ENCODE measurements at places on chromosomes 6 and 20.

- DNase-seq: no peak
These were observed 59.2 kb downstream of the TOX2 start for GRCh38 chr20:43973671-43974450.

DNA sequence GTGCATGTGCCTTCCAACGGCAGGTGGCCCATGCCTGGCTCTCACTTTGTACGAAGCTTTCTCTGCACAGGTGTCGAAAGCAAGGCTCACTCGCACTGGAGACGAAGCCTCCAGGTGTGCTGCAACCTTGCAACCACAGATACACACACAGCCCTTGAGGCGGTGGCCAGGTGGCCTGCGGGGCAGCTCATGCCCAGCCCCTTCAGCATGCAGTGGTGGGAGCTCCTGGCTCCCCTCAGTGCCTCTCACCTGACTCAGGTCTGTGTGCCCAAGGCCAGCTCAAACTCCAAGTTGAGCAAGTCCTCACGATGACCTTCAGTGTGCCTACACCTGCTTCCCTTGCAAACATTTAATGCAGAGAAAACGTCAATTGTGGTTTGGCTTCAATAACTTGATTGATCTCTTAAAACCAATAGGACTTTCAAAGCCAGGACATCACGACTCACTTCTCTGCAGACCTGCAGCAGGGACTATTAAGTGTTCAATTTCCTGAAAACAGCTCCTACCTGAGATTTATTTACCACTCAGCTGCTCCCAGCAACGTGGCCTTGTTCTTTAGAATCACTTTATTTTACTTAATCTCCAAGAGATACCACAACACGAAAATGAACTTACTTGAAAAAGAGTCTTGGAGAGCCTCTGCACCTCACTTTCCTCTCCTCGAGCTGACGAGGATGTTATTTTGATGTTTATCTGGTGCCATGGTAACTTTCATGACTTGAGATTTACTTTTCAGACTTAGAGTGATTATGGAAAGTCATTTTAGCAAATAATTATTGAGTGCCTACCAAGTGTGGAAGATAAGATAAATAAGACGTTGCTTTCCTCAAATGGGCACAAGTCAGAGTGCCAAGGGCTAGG is 86.3 kb downstream of the SLC22A23 start:
- no peak for DNase-seq

- no peak for DNase-seq
These were observed 37.5 kb downstream of the SRC start for GRCh38 chr20:37383229-37383989.

DNA sequence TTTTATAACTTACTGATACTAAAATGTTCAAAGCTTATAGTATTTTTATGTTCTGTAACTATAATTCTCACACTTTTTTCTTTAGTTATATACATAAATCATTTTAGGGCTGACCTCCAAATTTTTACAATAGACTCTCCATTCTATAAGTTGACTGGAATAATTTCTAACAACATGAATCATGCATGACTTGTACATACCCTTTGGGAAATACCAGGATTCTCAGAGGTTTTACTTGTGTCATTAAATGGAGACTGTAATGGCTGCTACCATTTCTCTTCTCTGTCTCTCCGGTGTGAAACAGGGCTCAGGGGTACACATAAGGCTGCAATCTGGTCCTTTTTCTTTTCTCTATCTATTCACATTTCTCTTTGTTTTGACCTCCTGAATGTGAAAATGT is 222.2 kb upstream of the FLRT3 start:
- DNase-seq: no peak

DNA sequence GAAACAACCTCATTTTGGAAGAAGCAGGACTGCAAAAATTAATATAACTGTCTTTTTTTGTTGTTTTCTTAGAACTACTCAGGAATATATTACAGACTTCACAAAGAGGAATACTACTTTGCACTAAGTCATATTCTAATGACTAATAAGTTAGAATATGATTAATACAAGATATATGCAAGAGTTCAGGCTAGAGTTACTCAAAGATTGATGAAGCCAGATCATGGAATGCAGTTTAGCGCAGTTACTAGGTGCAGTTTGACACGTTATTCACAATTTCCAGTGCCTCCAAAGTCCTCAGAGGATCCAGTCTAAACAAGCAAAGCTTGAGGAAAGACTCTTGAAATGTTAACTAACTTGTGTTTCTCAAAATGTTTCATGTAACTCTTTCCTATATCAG is 1.2 kb upstream of the MYCT1 start:
- no peak for DNase-seq

GRCh38 chr6:136282906-136283305 is 6.7 kb downstream of the BCLAF1 start:
- no peak for DNase-seq

- DNase-seq: no peak
These were observed 850.9 kb downstream of the TFAP2A start for GRCh38 chr6:9564021-9564420.

All from stimulated activated CD8-positive, alpha-beta memory T cell treated with anti-CD3 and anti-CD28 coated beads, Interleukin-2, amount 100 ng/mL, for 48 hours (primary cell).